Amniotic epithelial cell (primary cell): ENCODE measurements at places on chromosomes 4 and X.

- no peak for DNase-seq
Observed at GRCh38 chr4:81631958-81632441, 160.3 kb upstream of the RASGEF1B start.

DNA sequence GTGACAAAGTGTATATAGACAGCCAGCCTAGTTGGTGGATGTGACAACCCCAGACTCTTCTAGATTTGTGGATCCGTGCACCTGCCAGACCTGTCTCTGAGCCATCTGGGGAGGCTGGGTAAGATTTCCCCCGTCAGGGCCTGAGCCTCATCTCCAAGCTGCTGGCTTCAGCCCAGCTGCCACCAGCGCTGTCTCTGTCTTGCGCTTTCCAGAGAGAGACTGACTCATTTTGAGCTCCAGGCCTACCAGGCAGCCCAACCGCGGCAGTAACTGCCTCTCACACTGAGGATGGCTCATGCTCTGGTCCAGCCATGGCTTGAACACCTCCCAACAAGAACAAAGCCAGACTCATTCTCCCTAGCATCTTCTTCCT is 26.4 kb downstream of the NOP14 start:
- DNase-seq: peak; percentile 84

DNA sequence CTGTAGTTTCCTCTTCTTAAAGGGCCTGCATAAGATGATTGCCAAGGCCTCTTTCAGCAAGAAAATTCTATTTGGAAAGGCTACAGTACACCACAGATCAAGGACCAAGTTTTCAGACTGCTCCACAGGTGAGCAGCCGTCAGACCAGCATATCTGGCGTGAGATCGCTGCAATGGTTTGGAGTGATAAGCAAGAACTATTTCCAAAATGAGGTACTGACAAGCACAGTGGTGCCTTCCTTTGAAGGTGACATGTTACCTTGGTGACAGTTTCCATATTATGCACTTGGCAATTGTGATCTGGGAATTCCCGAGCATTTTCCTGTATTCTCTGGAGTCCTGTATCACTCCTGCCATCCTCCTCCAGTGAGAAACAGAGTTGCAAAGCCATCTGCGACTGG is 7.3 kb upstream of the TMEM150C start:
- DNase-seq: no peak

- DNase-seq: peak; percentile 98
Observed at GRCh38 chr4:150237110-150237872, 159.0 kb downstream of the DCLK2 start.

DNA sequence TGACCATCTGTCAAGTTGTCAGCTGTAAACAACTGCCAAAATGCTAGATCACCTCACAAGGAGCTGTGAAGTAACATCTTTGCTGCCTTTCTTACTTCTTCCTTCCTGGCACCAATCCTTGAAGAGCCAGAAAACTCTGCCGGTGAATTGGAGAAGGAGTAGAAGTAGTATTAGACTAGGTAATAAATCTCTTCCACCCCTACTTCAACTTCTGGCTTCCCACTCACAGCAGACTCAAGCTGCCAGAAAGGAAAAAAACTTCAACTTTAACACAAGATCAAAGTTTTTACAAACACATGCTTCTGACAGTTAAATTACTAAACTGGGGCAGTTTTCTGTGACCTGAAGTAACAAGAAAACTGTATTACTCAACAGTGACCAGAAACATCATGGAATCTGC is 164.7 kb upstream of the SLC7A11 start:
- peak; percentile 82 for DNase-seq

DNA sequence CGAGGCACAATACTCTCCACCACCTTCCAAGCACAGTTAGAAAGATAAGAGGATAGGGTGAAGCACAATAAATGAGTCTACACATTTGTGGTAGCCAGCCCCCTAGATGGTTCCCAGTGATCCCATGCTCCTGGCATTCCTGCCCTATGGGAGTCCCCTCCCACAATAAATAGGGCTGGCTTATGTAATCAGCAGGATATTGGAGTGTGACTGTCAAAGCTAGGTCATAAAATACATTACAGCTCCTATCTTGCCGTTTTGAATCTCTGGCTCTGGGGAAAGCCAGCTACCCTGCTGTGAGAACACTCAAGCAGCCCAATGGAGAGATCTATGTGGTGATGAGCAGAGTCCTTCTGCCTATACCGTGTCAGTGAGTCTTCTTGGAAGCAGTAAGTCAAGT is 198.7 kb upstream of the NOCT start:
- no peak for DNase-seq

GRCh38 chr4:30396772-30397475 is 323.2 kb upstream of the PCDH7 start:
- peak; percentile 70 for DNase-seq

GRCh38 chr4:127045861-127046260 is 586.9 kb upstream of the INTU start:
- no peak for DNase-seq

DNA sequence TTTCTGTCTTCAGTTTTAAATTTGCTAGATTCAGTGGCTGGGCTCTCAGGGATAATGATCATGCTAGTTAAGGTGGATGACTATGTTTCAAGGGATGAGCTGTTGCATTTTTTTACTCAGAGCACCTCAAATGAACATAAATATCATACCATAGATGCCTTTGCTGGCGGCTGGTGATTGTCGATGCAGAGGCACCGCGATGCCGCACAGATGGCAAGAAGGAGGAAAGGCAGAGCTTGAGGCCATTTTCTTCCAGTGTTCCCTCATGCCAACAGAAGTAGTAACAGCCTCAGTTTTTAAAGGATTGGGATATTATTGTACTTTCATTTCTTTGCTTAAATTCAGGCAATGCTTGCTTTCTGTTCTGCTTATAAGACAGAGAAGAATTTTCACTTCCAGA is 654.7 kb upstream of the IGFBP7 start:
- no peak for DNase-seq

- peak; percentile 84 for DNase-seq
Observed at GRCh38 chrX:51760657-51761056, 17.4 kb downstream of the GSPT2 start.

DNA sequence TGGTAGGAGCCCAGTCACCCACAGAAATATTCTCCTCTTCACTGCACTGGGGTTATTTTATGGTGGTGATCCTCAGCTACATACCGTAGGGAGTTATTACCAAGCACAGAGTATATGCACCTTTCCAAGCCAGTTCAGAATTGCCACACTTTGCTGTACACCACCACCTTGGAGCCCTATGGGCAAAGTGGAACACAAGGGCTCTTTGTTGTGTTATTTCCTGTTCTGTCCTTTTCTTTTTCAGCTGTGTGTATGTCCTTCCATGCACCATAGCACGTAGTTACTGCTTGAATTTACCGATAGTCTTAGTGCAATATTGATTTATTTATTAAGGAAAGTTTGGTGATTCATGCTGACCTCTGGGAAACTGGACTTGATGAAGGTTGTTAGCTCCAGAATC is 8.3 kb downstream of the RNF128 start:
- no peak for DNase-seq

- no peak for DNase-seq
Observed at GRCh38 chrX:145751943-145752342, 65.7 kb upstream of the SLITRK2 start.

DNA sequence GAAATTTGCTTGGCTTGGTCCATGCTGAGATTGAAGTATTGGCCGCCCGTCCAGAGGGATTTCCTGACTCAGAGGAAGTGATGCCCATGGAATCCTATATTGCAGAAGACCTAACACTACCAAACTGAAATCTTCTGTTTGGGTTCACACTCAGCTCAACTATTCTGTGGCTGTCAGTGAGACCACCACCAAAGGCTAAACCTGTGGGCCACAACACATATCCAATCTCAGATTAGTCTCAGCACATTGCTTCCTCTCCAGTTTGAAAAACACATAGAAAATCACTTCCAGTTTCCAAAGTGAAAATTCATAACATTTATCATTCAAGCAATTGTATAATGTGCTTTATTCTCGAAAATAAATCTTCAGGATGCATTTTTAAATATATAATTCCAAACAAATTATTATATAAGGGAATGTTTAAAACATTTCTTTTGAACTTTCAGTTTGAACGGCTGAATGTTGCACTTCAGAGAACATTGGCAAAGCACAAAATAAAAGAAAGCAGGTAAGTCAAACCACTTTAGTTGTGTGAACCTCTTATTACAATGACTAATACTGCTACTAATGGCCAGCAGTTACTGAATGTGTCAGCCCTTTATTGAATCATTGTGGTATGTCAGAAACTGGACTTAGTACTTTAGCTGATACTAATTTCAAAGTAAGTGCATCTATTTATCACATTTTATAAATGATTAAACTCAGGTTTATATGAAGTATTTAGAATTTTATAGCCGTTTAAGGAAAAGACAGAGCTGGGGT is 37.0 kb downstream of the GUCY1A1 start:
- DNase-seq: peak; percentile 64

GRCh38 chrX:103656617-103657016 is 27.8 kb downstream of the TCEAL1 start:
- DNase-seq: peak; percentile 83

GRCh38 chrX:46561824-46562657 is 11.5 kb upstream of the CHST7 start:
- no peak for DNase-seq

DNA sequence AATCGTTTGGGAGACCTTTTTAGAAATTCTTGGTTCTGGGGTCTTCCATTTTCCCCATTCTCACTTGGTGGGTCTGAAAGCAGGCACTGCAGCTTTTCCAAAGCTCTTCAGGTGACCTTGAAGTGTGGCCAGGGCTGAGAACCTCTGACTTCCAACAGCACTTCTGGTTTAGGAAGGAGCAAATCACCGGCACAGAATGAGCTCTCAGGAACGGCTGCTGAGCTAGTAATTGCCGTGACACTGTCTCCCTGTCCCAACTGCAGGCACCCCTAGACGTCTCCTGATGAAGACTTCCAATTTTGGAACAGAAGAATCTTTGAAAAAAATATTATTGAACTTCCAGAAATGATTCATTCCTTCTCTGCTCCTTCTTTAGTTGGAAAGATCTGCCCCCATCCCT is 31.3 kb downstream of the CD38 start:
- DNase-seq: no peak

- DNase-seq: no peak
Observed at GRCh38 chr4:10648479-10648878, 36.1 kb downstream of the CLNK start.
